Lower leg skin (tissue), 4 donors: ENCODE measurements at places on chromosomes 2 and 18. TPM values are rescaled to one million over a fixed set of nuclear protein-coding genes. Genes with fewer than 3 reads are reported as not detected.

The CRYGD gene
- not detected for total RNA-seq

The MRO gene
- not detected for total RNA-seq

The ATAD2B gene
- 23.2 TPM for total RNA-seq

The AGXT gene
- total RNA-seq = not detected

The TPO gene
- 3.3 TPM for total RNA-seq

The HNMT gene
- 21.3 TPM for total RNA-seq

The CRIM1 gene
- 132 TPM for total RNA-seq

The HOXD8 gene
- total RNA-seq = 8.9 TPM

The FAM237A gene
- not detected for total RNA-seq

The TMEM198 gene
- total RNA-seq = 1.9 TPM

The RAMP1 gene
- 19.1 TPM for total RNA-seq

The SP9 gene
- not detected for total RNA-seq

The TFPI gene
- 28.4 TPM for total RNA-seq

The RAB17 gene
- 3.6 TPM for total RNA-seq

The OSR1 gene
- total RNA-seq = 1.1 TPM

The M1AP gene
- 0.52 TPM for total RNA-seq

The LRP2 gene
- not detected for total RNA-seq

The PSTPIP2 gene
- 10.5 TPM for total RNA-seq

The ALLC gene
- total RNA-seq = 0.23 TPM

The SOWAHC gene
- total RNA-seq = 82.3 TPM

The ATP8B1 gene
- 28.1 TPM for total RNA-seq

The SPHKAP gene
- 0.23 TPM for total RNA-seq

The CD8A gene
- total RNA-seq = 0.91 TPM

The NOTO gene
- not detected for total RNA-seq

The CYTIP gene
- 10.8 TPM for total RNA-seq

The TRABD2A gene
- total RNA-seq = not detected

The GCKR gene
- not detected for total RNA-seq

The ASB18 gene
- total RNA-seq = not detected

The NMUR1 gene
- total RNA-seq = not detected

The LIPG gene
- total RNA-seq = 0.23 TPM

The G6PC2 gene
- not detected for total RNA-seq

The PLEKHM3 gene
- total RNA-seq = 19.8 TPM

The MC2R gene
- total RNA-seq = not detected
